ENCODE measurements at places on chromosomes 4 and X.

DNA sequence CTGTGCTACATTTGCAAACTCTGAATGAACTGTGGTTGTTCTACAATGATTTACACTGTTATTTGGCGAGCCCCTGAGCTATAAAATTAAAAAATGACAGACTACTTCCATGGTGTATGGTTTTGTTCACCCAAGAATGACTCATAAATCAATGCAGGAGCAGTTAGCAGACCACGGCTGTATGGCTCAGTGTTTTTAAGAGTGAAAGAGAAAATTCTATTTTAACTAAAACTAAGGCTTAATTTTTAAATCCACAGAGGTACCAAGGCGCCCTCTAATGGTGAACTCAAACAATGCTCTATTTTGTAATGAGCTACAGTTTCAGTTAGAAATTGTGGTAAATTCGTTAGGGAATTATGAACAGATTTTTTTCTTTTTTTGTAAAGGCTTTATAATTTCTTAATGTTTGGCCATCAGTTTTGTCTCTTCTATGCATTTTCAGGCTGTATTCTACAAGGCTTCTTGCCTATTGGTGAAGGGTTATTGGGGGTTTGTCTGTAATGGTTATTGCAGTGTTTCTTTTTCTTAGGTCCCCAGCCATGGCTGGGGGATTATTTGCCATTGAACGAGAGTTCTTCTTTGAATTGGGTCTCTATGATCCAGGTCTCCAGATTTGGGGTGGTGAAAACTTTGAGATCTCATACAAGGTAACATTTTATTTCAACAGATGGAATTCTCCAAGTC lies 32.5 kb downstream of the HMGB2 start:
- DNase-seq, result no peak

GRCh38 chrX:147901461-147902126 lies 10.1 kb upstream of the FMR1 start:
- DNase-seq, result no peak

- no peak for DNase-seq
Measured at GRCh38 chr4:11209826-11210225, 218.9 kb downstream of the HS3ST1 start.

GRCh38 chrX:4225086-4225485 lies 511.6 kb upstream of the PRKX start:
- DNase-seq, result no peak
